ENCODE measurements at places on chromosomes 7 and 10. TPM values are rescaled to one million over a fixed set of nuclear protein-coding genes. Genes with fewer than 3 reads are reported as not detected.

NPS gene
- polyA plus RNA-seq = not detected

CTTNBP2 gene
- 1.2 TPM for polyA plus RNA-seq

OPN4 gene
- polyA plus RNA-seq = not detected

PLPP4 gene
- polyA plus RNA-seq = 0.51 TPM

ANKRD61 gene
- polyA plus RNA-seq = not detected

PODXL gene
- polyA plus RNA-seq = 44.0 TPM

MTG1 gene
- polyA plus RNA-seq = 44.7 TPM

PAX2 gene
- not detected for polyA plus RNA-seq

TBXAS1 gene
- 19.6 TPM for polyA plus RNA-seq

FRMPD2 gene
- polyA plus RNA-seq = 2.7 TPM

SLC18A2 gene
- polyA plus RNA-seq = 0.21 TPM

CPN1 gene
- not detected for polyA plus RNA-seq

ADARB2 gene
- 0.22 TPM for polyA plus RNA-seq

KCP gene
- polyA plus RNA-seq = 0.47 TPM

CEP55 gene
- polyA plus RNA-seq = 1.6 TPM

All from lung (tissue), 17 donors.